ENCODE measurements at places on chromosomes 1 and 21.

- DNase-seq = no peak
Observed at GRCh38 chr1:54326543-54327385, 79.4 kb downstream of the SSBP3 start.

DNA sequence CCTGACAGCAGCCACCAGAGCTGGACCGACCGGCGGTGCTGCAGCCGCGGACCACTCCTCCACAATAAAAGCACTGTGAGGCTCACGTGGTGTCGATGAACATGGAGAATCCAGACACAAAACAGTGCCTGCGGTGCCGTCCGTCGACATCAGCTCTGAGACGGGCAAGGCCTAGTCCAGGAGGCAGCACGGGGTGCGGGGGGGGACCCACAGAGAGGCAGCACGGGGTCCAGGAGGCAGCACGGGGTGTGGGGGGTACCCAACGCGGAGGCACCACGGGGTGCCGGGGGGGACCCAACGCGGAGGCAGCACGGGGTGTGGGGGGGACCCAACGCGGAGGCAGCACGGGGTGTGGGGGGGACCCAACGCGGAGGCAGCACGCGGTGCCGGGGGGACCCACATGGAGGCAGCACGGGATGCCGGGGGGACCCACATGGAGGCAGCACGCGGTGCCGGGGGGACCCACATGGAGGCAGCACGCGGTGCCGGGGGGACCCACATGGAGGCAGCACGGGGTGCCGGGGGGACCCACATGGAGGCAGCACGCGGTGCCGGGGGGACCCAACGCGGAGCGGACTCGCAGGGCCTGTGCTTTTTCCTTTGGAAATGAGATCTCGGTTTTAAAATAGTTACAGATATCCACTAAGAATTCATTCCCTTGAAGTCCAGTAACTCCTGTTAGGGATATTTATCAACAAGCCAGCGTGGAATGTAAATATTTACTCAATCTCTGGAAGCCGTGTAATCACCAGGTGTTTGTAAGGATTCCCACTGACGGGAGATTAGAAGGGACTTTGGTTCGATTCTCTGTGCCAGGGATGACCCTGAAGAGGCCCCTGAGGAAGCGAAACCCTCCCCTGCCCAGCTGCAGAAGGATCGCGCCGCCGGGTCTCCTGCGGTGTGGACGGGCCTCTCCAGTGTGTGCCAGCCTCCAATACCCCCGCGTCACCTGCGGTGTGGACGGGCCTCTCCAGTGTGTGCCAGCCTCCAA, 52.1 kb downstream of the COL6A1 start:
- no peak for DNase-seq

- DNase-seq = no peak
Observed at GRCh38 chr1:38708701-38709258, 150.8 kb downstream of the RRAGC start.

DNA sequence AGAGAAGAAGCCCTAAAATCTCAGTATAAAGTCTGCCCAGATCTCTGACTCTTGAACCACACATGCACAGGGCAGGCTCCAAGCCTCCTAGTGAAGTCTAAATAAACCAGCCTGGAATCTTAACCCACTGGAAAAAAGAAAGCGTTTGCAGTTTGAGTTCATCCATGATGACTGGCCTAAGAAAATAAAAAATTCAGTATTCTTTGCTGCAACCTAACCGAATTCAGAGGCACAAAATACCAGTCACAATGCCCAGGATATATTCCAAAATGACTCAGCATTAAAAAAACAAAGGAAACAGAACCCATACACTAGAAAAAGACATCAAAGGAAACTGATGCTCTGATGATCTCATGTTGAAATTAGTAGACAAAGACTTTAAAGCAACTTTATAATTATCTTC, 269.2 kb downstream of the SDCCAG8 start:
- DNase-seq = no peak

DNA sequence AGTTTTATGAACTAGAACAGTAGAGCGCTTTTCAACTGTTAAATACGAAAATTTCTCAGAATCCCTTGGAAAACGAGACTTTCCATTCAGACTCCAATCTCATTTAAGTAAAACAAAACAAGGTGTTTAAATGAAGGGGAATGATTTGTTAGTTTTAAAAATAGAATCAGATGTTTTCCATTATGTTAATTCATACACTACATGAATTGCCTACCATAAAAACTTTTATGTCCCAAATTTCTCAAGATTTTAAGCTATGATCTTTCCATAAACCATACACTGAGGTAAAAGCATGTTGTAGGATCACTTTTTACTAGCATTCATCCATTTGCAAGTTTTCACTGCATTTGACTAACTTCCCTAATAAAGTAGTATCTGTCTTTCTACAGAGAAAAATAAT, 180.3 kb upstream of the ZP4 start:
- no peak for DNase-seq

- no peak for DNase-seq
Observed at GRCh38 chr1:93450321-93450720, 2.4 kb downstream of the FNBP1L start.

All from activated CD8-positive, alpha-beta memory T cell treated with anti-CD3 and anti-CD28 coated beads for 48 hours (primary cell).